ENCODE measurements at places on chromosomes 3 and 15. TPM values are rescaled to one million over a fixed set of nuclear protein-coding genes. Genes with fewer than 3 reads are reported as not detected.
A peak's percentile ranks its signal among the peaks of the same experiment; 100 is the strongest.

- H3K4me3 ChIP-seq: no peak overlapping the region
- DNase-seq: no peak
- H3K27me3 ChIP-seq: no peaks in the 10 kb centered on the region
- H3K4me1 ChIP-seq: no peaks in the 10 kb centered on the region
- H3K27ac ChIP-seq: no peak overlapping the region
Observed at GRCh38 chr3:152539191-152539764, 270.5 kb downstream of the MBNL1 start.

- H3K36me3 ChIP-seq: no peaks in the 10 kb centered on the region
- H3K27ac ChIP-seq: peak overlapping the region; percentile 72
- H3K27me3 ChIP-seq: no peaks in the 10 kb centered on the region
- DNase-seq: no peak
- no peak overlapping the region for H3K4me3 ChIP-seq
Observed at GRCh38 chr3:27542476-27542875, 58.3 kb upstream of the SLC4A7 start.

DNA sequence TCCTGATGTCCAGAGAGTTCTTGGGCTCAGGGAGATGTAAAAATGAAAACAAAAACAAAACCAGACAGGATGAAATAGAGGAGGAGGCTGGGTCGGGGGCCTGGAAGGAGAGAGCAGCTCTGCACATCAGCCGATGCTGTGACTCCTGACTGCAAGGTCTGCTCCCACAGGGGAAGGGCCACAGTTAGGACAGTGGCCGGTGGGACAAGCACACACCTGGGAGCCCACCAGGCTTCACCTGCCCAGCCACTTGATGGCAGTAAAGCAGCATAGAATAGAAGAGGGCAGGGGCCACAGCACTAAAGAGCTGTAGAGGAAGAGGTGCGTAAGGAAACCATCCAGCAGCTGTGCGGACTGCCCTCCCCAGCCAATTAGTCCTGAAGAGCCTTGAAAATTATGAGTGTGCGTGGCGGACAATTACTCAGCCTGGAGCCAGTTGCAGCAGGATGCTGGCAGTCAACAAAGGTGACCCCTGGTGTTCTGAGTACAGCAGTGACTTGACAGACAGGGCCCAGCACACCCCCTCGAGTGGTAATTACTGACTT, 29.8 kb downstream of the ALS2CL start:
- H3K4me3 ChIP-seq: no peak overlapping the region
- no peak for DNase-seq
- no peaks in the 10 kb centered on the region for H3K27me3 ChIP-seq
- H3K27ac ChIP-seq: no peak overlapping the region
- no peaks in the 10 kb centered on the region for H3K36me3 ChIP-seq
- no peaks in the 10 kb centered on the region for H3K4me1 ChIP-seq

- no peak overlapping the region for H3K4me3 ChIP-seq
- no peaks in the 10 kb centered on the region for H3K36me3 ChIP-seq
- no peaks in the 10 kb centered on the region for H3K27me3 ChIP-seq
- no peak for DNase-seq
- no peak overlapping the region for H3K27ac ChIP-seq
Observed at GRCh38 chr15:31563001-31563400, 236.4 kb downstream of the KLF13 start.

RTP1 gene
- total RNA-seq: not detected

Measured in Panc1 (cell line).